Activated CD8-positive, alpha-beta T cell treated with anti-CD3 and anti-CD28 coated beads, Interleukin-2, amount 10 ng/mL, durations not matched to agents 7 days and 5 days (primary cell): ENCODE measurements at places on chromosomes 7 and 10. TPM values are rescaled to one million over a fixed set of nuclear protein-coding genes. Genes with fewer than 3 reads are reported as not detected.

Gene PGAM2
- 0.68 TPM for total RNA-seq

Gene INA
- total RNA-seq = not detected

Gene GPR85
- total RNA-seq = not detected

Gene HOXA5
- total RNA-seq = not detected

Gene ZNF775
- 6.7 TPM for total RNA-seq

Gene KAZALD1
- total RNA-seq = not detected

Gene SEMA3A
- 2.0 TPM for total RNA-seq

Gene CAMK2B
- not detected for total RNA-seq

Gene GIMAP7
- 134 TPM for total RNA-seq

GRCh38 chr10:78416031-78417011 is 382.7 kb downstream of the RPS24 start:
- DNase-seq = no peak
- H3K27me3 ChIP-seq = peaks cover 6% of the 10 kb centered on the region
- H3K36me3 ChIP-seq = no peaks in the 10 kb centered on the region
- no peak overlapping the region for H3K4me3 ChIP-seq
- no peak overlapping the region for H3K27ac ChIP-seq

DNA sequence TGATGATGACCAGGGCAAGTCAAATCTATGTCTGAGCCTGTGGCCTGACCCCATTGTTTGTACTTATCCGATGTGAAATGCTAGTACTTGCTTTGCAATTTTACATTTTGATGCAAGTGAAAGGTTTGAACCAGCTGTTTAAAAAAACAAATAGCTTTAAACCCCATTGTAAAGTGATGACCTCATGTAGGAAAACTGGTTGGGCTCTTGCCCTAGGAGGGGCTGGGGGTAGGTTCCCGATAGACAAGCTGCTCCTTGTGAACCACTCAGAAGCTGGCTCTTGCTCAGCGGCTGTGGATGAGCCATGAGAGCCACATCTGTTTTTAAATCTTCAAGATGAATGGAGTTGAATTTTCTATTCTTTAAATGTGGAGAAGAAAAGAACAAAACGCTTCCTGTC is 185.3 kb downstream of the WDR11 start:
- no peak overlapping the region for H3K27ac ChIP-seq
- H3K4me3 ChIP-seq = no peak overlapping the region
- no peaks in the 10 kb centered on the region for H3K27me3 ChIP-seq
- no peak for DNase-seq
- H3K36me3 ChIP-seq = no peaks in the 10 kb centered on the region
- no peaks in the 10 kb centered on the region for H3K4me1 ChIP-seq

DNA sequence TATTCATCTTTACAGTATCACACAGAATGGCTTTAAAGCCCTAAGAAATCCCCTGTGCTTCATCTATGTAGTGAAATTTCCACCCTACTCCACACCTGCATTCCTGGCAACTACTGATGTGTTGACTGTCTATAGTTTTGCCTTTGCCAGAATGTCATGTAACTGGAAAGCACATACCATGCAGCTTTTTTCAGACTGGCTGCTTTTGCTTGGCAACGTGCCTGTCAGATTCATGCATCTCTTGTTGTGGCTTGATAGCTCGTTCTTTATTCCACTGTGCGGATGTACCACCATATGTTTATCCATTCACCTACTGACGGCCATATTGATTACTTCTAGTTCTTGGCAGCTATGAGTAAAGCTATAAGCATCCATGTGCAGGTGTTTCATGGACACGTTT is 30.6 kb downstream of the RBM17 start:
- no peaks in the 10 kb centered on the region for H3K27me3 ChIP-seq
- peaks cover 24% of the 10 kb centered on the region for H3K36me3 ChIP-seq
- H3K4me3 ChIP-seq = no peak overlapping the region
- H3K4me1 ChIP-seq = peaks cover 8% of the 10 kb centered on the region

GRCh38 chr7:151240942-151241754 is 7.3 kb downstream of the SMARCD3 start:
- peak overlapping the region; percentile 29 for H3K27ac ChIP-seq
- DNase-seq = no peak
- H3K27me3 ChIP-seq = peaks cover 7% of the 10 kb centered on the region
- H3K36me3 ChIP-seq = peaks cover 16% of the 10 kb centered on the region

DNA sequence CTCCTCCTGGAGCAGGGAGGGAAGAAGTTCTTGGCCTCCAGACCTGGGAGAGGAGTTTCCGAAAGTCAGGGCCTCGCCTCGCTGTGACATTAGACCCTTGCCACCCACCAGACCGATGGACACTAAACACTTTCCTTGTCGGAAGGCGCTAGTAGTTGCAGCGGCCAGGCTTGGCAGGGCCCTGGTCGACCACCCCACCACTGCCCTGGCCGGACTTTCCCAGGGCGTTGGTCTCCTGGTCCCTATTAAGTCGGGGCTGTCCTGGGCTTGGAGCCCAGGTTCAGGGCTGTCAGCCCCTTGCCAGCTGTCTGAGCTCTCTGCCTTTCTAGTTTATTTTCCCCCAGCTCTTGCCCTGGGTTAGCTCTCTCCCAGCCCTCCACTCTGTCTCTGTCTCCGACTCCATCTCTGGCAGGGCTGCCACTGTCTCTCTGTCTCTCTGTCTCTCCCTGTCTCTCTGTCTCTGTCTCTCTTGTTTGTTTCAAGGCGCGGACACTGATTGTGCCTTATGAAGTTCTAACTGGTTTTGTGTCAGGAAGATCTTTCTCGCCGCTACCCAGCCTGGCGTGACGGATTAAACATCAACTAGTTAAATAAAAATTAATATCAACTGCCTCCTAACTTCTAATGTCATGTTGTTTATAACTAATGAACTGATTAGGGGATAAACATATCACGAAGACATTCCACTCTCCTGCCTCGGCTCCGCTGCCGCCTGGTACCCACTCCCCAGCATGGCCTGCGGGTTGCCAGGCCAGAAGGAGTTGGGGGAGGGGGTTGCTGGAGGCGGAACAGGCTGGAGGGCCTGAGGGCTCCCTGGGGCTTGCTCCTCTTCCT is 13.8 kb upstream of the PAX2 start:
- H3K36me3 ChIP-seq = peaks cover 3% of the 10 kb centered on the region
- no peak for DNase-seq
- H3K27me3 ChIP-seq = peaks cover 91% of the 10 kb centered on the region
- H3K27ac ChIP-seq = no peak overlapping the region
- H3K4me3 ChIP-seq = no peak overlapping the region

- H3K4me3 ChIP-seq = no peak overlapping the region
- no peaks in the 10 kb centered on the region for H3K27me3 ChIP-seq
These were observed 375.8 kb upstream of the VSTM2A start for GRCh38 chr7:54166419-54166818.

- no peak overlapping the region for H3K27ac ChIP-seq
- no peak overlapping the region for H3K4me3 ChIP-seq
- no peaks in the 10 kb centered on the region for H3K4me1 ChIP-seq
- H3K27me3 ChIP-seq = no peaks in the 10 kb centered on the region
- no peak for DNase-seq
These were observed 227.3 kb downstream of the TWIST1 start for GRCh38 chr7:18890134-18890533.

DNA sequence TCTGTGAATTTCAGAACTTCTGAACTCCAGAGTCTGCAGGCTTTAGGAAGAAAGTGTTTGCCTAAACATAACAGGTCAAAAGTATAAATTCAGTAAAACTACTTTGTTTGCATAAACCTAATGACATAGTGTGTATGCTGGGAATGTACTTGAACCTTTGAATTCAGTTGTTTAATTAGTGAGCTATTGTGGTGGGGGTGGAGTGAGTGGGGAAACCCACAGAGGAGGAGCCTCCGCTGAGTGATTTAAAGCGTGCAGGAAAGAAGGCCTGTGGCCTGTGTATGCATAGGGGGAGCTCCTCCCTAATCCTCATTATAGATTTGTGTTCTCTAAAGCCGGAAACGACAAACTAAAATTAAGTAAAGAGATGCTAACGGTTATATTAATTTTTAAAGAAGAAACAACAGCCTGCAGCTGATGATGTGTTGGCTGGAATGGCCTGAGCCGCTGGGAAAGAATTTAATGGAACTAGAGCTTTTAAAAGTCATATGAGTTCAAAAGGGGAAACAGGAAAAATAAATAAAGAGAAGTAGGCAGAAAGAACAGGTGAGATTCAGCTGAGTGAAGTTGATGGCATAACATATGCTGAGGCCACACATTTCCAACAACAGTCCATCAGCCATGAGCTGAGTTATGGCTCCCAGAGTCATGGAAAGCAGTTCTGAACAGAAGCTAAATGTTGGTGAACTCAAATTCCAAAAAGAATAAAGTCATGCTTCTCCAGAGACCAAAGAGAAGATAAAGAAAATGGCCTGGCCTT is 595.0 kb downstream of the GRM8 start:
- H3K4me3 ChIP-seq = no peak overlapping the region
- DNase-seq = no peak
- H3K27ac ChIP-seq = no peak overlapping the region
- H3K36me3 ChIP-seq = no peaks in the 10 kb centered on the region
- no peaks in the 10 kb centered on the region for H3K27me3 ChIP-seq
- no peaks in the 10 kb centered on the region for H3K4me1 ChIP-seq

- no peaks in the 10 kb centered on the region for H3K4me1 ChIP-seq
- H3K4me3 ChIP-seq = no peak overlapping the region
- H3K36me3 ChIP-seq = no peaks in the 10 kb centered on the region
These were observed 10.8 kb downstream of the PRPS1L1 start for GRCh38 chr7:18016547-18017444.

DNA sequence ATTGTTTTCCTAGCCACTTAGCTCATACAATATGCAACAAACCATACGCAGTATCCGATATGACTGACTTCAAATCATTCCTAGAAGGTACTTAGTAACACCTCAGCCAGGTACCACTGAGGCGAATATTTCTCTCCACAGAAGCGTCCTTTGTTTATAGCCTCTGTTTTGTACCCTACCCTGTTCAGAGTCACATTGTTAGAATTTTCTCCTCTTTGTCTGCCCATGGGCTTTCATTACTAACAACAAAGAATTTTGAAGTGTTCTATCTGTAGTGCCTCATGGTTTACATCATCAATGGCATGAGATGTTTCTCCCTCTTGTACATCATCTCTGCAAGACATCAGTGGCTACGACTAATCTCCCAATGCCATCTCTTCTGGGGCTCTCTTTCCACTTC is 212.4 kb upstream of the GLI3 start:
- H3K4me3 ChIP-seq = no peak overlapping the region
- no peaks in the 10 kb centered on the region for H3K36me3 ChIP-seq
- H3K27me3 ChIP-seq = no peaks in the 10 kb centered on the region
- H3K27ac ChIP-seq = no peak overlapping the region
- DNase-seq = no peak
- H3K4me1 ChIP-seq = no peaks in the 10 kb centered on the region

DNA sequence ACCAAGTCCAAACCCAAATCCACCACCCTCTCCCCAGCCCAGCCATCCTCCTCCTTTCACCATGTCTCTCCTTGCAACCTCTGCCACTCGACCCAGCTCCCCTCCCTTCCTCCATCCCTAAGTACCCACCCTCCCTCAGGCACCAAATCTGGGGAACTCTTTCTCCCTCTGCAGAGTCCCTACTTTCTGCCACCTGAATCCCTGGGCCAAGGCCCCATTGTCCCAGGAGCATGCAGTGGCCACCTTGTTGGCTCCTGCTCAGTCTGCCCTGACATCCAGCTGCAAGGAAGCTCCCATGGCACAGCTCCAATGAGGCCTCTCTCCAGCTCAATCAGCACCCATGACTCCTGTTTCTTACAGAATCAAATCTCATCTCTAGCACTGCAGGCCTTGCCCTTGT is 5.5 kb upstream of the UNC5B start:
- no peak overlapping the region for H3K27ac ChIP-seq
- peaks cover 50% of the 10 kb centered on the region for H3K27me3 ChIP-seq
- H3K4me1 ChIP-seq = peaks cover 3% of the 10 kb centered on the region
- no peaks in the 10 kb centered on the region for H3K36me3 ChIP-seq
- no peak for DNase-seq

DNA sequence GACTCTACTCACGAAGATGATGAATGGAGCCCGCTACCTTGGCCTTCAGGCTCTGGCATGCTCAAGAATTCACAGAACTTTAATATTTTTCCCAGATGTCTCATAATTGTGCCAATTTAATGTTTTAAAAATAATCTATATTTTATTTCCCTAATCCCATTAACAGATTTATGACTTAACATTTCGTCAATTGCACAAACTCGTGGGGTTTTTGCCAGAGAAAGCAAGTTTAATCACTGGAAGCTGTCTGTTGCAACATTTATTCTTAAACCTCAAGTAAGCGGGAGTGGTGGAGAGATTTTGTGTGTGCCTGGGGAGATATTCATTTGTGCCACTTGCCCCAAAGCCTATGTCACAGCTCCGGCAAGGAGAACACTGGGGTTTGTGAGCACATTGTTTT is 117.9 kb downstream of the TEX36 start:
- DNase-seq = no peak
- no peaks in the 10 kb centered on the region for H3K36me3 ChIP-seq
- no peaks in the 10 kb centered on the region for H3K4me1 ChIP-seq
- H3K27ac ChIP-seq = no peak overlapping the region
- no peak overlapping the region for H3K4me3 ChIP-seq

- no peak overlapping the region for H3K4me3 ChIP-seq
- no peaks in the 10 kb centered on the region for H3K36me3 ChIP-seq
- no peak for DNase-seq
- H3K4me1 ChIP-seq = peaks cover 2% of the 10 kb centered on the region
These were observed 20.0 kb downstream of the SMKR1 start for GRCh38 chr7:129522088-129522970.

GRCh38 chr10:132382231-132382922 is 14.6 kb upstream of the PWWP2B start:
- peaks cover 2% of the 10 kb centered on the region for H3K27me3 ChIP-seq
- H3K27ac ChIP-seq = no peak overlapping the region
- peaks cover 20% of the 10 kb centered on the region for H3K4me1 ChIP-seq
- no peak for DNase-seq
- no peaks in the 10 kb centered on the region for H3K36me3 ChIP-seq

DNA sequence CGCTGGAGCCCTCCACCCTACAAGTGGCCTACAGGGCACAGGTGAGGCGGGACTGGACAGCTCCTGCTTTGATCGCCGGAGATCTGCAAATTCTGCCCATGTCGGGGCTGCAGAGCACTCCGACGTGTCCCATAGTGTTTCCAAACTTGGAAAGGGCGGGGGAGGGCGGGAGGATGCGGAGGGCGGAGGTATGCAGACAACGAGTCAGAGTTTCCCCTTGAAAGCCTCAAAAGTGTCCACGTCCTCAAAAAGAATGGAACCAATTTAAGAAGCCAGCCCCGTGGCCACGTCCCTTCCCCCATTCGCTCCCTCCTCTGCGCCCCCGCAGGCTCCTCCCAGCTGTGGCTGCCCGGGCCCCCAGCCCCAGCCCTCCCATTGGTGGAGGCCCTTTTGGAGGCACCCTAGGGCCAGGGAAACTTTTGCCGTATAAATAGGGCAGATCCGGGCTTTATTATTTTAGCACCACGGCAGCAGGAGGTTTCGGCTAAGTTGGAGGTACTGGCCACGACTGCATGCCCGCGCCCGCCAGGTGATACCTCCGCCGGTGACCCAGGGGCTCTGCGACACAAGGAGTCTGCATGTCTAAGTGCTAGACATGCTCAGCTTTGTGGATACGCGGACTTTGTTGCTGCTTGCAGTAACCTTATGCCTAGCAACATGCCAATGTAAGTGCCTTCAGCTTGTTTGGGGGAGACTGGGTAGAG is at the start of gene COL1A2:
COL1A2 (plus strand) TSS at position 459 of the 704 bp plus-strand sequence; CDS start at position 596, 137 bp downstream.
- H3K4me1 ChIP-seq = peaks cover 32% of the 10 kb centered on the region
- peak; percentile 37 for DNase-seq
- no peaks in the 10 kb centered on the region for H3K36me3 ChIP-seq
- peaks cover 10% of the 10 kb centered on the region for H3K27me3 ChIP-seq
- peak within 1 kb of the TSS; percentile 54 for H3K27ac ChIP-seq
- peak within 1 kb of the TSS; percentile 32 for H3K4me3 ChIP-seq

GRCh38 chr10:128061306-128062300 is 64.6 kb downstream of the MKI67 start:
- H3K27ac ChIP-seq = peak overlapping the region; percentile 85
- H3K27me3 ChIP-seq = no peaks in the 10 kb centered on the region
- no peak for DNase-seq
- peak overlapping the region; percentile 78 for H3K4me3 ChIP-seq
- H3K4me1 ChIP-seq = peaks cover 82% of the 10 kb centered on the region
